ENCODE measurements at places on chromosomes 2 and 18. TPM values are rescaled to one million over a fixed set of nuclear protein-coding genes. Genes with fewer than 3 reads are reported as not detected.

- H3K27ac ChIP-seq, result peak overlapping the region; percentile 72
- no peaks in the 10 kb centered on the region for H3K27me3 ChIP-seq
These were observed 62.8 kb downstream of the HDAC4 start for GRCh38 chr2:239337877-239338484.

Gene CRYBA2
- not detected for total RNA-seq

DNA sequence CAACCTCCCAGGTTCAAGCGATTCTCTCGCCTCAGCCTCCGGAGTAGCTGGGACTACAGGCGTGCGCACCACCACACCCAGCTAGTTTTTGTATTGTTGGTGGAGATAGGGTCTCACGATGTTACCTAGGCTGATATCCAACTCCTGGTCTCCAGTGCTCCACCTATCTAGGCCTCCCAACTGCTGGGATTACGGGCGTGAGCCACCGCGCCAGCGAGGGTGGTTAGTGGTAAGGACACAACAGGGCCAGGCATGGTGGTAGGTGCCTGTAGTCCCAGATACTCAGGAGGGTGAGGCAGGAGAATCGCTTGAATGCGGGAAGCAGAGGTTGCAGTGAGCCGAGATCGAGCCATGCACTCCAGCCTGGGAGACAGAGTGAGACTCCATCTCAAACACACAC lies 26.6 kb upstream of the DUSP2 start:
- no peak for DNase-seq
- H3K27me3 ChIP-seq, result no peaks in the 10 kb centered on the region
- no peaks in the 10 kb centered on the region for H3K4me1 ChIP-seq

GRCh38 chr2:11018651-11019185 lies 107.0 kb downstream of the KCNF1 start:
- no peak overlapping the region for H3K4me3 ChIP-seq
- H3K27ac ChIP-seq, result no peak overlapping the region
- no peaks in the 10 kb centered on the region for H3K4me1 ChIP-seq
- H3K36me3 ChIP-seq, result no peaks in the 10 kb centered on the region

Gene PMAIP1
- total RNA-seq, result 8.3 TPM

Gene KCTD18
- total RNA-seq, result 15.4 TPM

Measured in stomach (tissue), 19 donors.